ENCODE measurements at places on chromosomes 7 and 10.
A peak's percentile ranks its signal among the peaks of the same experiment; 100 is the strongest.

- DNase-seq = peak; percentile 45
Measured at GRCh38 chr10:23067939-23068775, 27.2 kb upstream of the MSRB2 start.

DNA sequence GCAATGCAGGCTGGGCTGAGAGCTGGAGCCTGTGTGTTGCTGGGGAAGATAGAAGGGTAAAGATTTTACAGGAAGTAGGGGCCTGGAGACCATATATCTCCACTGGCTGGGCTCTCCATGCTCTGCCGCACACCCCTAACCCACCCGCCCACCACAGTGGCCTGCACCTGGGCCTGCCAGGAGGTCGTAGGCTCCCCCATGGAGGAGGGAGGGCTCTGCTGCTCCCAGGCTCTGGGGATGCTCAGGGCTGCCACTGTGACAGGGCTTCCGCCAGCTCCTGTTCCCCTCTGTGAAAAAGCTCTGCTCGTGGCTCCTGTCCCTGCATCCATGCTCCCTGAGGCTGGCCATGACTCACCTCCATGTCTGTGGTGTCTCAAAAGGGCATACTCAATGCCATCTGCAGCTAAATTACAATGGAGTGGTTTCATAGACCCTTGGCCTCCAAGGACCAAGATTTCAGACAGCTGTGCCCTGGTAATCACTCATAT, 106.0 kb downstream of the CXCL12 start:
- no peak for DNase-seq

- DNase-seq = no peak
Measured at GRCh38 chr7:135509589-135509838, 388 bp downstream of the CNOT4 start.

DNA sequence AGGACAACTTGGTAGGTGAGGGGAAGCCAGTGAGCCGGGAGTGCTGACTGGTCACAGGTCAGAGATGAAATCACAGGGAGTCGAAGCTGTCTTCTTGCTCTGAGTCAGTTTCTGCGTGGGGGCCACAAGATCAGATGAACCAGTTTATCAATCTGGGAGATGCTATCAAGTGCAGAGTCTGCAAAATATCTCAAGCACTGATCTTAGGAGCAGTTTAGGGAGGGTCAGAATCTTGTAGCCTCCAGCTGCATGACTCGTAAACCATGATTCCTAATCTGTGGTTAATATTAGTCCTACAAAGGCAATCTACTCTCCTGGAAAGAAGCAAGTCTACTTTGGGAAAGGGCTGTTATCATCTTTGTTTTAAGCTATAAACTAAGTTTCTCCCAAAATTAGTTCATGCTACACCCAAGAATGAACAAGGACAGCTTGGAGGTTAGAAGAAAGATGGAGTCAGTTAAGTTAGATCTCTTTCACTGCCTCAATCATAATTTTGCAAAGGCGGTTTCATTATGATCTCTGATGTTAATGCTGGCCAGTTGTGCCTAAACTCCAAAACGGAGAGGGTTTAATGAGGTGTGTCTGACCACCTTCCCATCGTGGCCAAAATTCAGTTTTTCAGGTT, 8.4 kb upstream of the LMOD2 start:
- no peak for DNase-seq

- DNase-seq = no peak
Measured at GRCh38 chr7:29806208-29806994, at the start of gene WIPF3. WIPF3 (plus strand) TSS chr7:29806508; CDS start chr7:29834725, 28,217 bp downstream.

DNA sequence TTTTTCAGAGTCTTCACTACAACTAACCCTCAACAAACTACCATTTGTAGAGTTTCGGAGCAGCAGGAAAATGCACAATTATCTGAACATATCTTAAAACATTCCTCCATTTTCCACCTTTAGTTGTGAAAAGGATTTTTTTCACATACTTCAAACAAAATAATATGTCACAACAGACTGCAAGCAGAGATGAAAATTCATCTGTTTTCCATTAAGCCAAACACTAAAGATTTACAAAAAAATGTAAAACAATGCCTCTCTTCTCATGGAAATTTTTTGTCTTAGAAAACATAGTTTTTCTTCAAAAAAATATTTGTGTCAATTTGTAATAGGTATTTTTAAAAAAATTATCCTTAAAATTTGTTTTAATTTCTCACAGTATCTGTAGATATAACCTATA, 98.9 kb downstream of the ARHGAP12 start:
- no peak for DNase-seq

- DNase-seq = no peak
Measured at GRCh38 chr7:7966141-7966734, 2.4 kb upstream of the GLCCI1 start.

- DNase-seq = no peak
Measured at GRCh38 chr7:121195874-121196273, 132.9 kb upstream of the WNT16 start.

DNA sequence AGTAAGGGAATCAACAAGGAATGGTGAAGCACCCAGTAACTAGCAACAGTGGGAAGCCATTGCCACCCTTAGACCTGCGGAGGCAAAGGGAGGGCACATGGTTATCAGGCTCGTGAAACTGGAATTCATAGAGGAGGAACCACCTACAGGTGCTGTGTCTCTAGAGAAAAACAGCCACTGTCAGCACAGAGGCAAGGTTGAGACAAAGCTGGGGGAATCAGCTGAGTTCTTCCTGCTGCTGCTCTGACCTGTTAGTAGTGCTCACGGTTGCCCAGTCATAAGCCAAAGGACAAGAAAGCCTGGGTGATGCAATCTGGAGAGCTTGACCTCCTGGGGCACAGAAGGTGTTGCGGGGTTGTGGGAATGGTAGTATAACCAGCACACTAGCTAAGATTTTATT, 110.1 kb downstream of the TPST1 start:
- DNase-seq = no peak

DNA sequence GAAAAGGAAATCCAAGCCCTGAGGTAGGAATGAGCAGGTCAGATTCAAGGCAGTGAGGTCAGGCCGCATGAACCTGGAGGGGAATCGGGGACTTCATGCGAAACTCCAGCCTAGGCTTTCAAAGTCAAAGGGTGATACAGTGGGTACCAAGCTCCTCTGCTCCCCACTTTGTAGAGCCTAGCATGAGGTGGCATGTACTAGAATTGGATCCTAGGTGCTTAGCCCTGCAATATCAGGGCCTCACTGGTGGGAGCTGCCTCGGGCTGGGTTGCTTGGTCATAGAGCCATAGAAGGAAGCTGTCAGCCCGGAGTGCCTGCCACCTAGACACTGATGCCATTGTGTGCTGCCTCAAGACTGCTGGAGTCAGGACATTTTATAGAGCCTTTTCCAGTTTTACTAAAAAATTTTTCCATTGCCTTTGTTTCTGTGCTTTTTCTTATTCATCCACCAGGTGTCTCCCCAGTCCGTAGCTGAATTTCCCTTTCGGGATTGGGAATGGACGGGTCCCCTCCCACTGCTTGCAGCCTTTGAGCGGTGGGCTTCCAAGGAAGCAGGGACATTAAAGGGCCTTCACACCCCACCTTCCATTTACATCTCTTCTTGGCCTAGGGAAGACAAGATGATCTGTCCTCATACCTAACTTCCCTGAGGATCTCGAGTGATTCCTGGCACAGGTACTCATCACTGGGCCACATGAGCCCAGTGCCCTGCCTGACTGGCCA, 5.5 kb upstream of the LZTS2 start:
- no peak for DNase-seq
